ENCODE measurements at places on chromosomes 13 and 19.

DNA sequence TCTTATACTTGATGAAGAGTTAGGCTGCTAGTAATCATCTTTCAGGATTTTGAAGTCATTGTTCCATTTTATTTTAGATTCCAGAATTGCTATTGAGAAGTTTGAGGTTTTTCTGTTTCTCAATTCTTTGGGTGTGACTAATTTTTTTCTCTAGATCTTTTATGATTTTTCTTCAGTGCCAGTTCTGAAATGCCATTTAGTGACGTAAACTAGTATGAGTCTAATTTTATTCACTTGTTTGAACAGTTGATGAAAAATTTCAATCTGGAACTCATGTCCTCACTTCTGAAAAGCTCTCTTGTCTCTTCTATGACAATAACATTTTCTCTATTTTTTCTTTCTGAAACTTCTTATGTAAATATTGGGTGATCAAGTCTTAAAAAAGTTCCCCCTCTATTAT lies 188.5 kb upstream of the HTR2A start:
- no peak for DNase-seq

- no peak for DNase-seq
Observed at GRCh38 chr13:73767747-73768315, 366.4 kb downstream of the KLF12 start.

DNA sequence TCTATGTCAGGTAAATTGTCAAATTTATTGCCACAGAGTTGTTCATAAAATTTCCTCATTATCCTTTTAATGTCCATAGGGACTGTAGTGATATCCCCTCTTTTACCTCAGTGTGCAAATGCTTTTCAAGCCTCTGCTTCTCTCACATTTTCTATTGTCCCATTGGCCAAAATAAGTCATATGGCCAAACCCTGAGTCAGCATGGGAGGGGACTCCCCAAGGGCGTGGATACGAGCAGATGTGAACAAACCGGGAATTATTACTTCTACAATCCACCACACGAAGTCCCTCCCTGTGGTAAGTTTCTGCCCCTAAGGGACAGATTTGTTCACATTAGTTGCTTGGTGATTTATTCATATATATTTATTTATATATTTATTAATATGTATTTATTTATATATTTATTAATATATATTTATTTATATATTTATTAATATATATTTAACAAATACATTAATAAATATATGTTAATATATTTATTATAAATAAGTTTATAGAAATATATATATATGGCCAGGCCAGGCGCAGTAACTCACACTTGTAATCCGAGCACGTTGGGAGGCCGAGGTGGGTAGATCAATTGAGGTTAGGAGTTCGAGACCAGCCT lies 20.1 kb upstream of the CAMSAP3 start:
- DNase-seq = no peak

DNA sequence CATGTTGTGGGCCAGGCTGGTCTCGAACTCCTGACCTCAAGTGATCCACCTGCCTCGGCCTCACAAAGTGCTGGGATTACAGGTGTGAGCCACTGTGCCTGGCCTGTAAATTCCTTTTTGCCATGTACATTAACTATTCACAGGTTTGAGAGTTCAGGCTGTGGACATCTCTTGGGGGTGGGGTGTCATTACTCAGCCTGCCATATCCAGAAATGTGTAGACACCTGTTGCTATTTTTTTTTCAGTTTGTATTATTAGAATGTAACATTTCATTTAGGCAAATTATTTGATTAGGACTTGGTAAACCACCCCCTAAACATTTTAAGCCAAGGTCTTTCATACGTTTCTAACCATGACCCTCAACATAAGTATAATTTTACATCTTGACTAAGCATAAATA lies 20.5 kb downstream of the ZNF227 start:
- no peak for DNase-seq

- no peak for DNase-seq
Observed at GRCh38 chr19:7856679-7857663, 17.2 kb downstream of the PRR36 start.

- DNase-seq = no peak
Observed at GRCh38 chr13:57992416-57992815, 360.9 kb downstream of the PCDH17 start.

- DNase-seq = no peak
Observed at GRCh38 chr19:12833738-12834565, 427 bp downstream of the RTBDN start.

DNA sequence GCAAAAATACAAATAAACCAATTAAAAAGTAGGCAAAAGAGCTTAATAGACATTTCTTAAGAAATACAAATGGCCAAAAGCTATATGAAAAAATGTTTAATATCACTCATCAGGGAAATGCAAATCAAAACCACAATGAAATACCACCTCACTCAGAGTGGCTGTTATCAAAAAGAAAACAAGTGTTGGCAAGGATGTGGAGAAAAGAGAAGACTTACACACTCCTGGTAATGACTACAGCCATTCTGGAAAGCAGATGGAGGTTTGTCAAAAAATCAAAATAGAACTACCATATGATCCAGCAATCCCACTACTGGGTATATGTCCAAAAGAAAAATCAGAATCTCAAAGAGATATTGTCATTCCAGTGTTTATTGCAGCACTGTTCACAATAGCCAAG lies 223.5 kb upstream of the SLC10A2 start:
- DNase-seq = no peak

DNA sequence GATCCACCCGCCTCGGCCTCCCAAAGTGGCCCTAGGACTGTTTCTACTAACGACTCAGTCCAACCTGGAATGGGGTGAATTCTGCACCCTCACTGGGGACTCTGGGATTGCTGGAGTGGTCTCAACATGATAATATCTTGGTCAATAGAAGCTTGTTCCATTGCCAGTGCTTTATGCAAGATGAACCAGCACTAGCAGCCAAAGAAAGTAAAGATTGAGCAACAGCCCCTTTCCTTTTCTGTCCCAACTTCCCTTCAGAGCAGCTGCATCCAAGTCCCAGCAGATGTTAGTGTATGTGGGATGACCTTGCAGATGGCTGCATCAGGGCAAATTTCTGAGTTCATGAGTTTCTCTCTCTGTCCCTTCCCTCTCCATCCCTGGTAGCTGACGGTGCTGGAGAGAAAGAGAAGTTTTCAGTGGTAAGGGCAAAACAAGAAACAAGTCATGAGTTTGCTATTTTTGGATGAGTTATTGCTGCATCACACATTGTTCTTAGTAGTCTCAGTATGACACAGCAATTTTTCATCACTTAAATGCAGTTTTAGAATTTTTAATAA lies 183.6 kb upstream of the EDNRB start:
- no peak for DNase-seq

- no peak for DNase-seq
Observed at GRCh38 chr13:111284565-111284964, 35.9 kb upstream of the TEX29 start.

GRCh38 chr19:31318790-31319425 lies 30.3 kb downstream of the TSHZ3 start:
- no peak for DNase-seq

DNA sequence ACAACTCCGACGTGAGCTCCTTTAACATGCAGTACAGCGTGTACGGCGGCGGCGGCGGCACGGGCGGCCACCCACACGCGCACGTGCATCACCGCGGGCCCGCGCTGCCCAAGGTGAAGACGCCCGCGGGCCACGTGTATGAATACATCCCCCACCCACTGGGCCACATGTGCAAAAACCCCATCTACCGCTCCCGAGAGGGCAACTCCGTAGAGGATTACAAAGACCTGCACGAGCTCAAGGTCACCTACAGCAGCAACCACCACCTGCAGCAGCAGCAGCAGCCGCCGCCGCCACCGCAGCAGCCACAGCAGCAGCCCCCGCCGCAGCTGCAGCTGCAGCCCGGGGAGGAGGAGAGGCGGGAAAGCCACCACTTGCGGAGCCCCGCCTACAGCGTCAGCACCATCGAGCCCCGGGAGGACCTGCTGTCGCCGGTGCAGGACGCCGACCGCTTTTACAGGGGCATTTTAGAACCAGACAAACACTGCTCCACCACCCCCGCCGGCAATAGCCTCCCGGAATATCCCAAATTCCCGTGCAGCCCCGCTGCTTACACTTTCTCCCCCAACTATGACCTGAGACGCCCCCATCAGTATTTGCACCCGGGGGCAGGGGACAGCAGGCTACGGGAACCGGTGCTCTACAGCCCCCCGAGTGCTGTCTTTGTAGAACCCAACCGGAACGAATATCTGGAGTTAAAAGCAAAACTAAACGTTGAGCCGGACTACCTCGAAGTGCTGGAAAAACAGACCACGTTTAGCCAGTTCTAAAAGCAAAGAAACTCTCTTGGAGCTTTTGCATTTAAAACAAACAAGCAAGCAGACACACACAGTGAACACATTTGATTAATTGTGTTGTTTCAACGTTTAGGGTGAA lies 6.6 kb downstream of the SLITRK5 start:
- no peak for DNase-seq

- peak; percentile 82 for DNase-seq
Observed at GRCh38 chr19:2648528-2648937, 54.0 kb downstream of the GNG7 start.

DNA sequence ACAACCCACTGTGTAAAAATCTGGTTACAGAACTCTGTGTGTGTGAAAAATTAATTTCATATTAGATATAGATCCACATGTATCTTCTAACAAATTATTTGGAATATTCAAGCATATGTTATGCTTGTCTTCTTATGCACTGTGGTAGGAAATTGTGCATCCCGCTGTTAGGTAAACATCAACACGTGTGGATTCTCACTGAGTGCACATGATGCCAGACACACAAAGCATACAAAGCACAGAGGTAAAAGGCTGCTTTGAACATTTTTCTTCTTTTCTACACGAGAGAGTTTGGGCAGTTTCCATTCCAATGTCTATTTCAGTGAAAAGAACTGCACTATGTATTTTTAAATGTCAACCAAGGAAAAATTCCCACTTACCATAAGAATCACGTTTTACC lies 354.9 kb downstream of the PCDH9 start:
- DNase-seq = no peak

- peak; percentile 89 for DNase-seq
Observed at GRCh38 chr19:49497047-49497788, 984 bp downstream of the RPS11 start.

- no peak for DNase-seq
Observed at GRCh38 chr13:52879950-52880741, 31.7 kb upstream of the PCDH8 start.

DNA sequence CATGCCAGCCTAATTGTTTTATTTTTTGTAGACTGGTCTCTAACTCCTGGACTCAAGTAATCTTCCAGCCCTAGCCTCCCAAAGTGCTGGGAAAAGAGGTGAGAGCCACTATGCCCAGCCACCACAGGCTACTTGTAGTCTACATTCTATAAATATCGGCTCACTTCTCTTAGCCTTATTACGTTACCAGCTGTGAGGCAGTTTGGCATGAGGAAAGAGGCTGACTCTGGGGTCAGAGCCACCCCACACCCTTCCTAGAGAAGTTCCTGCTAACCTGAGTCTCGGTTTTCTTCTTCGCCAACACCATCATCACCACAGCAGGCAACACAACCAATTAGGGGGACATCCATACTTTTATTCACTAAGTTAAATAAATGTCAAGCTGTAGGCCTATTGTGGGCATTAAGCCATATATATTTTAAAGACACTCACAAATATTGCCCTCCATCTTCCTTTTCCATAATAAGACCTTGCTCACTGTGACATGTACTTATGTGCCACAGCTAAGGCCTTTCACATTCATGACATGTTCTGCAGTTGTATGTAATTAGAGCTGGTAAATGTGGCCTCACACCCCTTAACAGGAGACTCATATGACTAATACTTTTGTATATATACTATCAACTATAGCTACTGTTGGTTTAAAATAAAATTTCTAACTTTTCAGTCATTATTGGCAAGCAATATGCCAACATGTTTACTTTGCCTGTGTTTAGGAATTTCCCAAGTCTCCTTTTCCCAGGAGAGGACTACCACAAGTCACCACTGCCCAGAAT lies 5.7 kb downstream of the SLC25A30 start:
- DNase-seq = no peak

DNA sequence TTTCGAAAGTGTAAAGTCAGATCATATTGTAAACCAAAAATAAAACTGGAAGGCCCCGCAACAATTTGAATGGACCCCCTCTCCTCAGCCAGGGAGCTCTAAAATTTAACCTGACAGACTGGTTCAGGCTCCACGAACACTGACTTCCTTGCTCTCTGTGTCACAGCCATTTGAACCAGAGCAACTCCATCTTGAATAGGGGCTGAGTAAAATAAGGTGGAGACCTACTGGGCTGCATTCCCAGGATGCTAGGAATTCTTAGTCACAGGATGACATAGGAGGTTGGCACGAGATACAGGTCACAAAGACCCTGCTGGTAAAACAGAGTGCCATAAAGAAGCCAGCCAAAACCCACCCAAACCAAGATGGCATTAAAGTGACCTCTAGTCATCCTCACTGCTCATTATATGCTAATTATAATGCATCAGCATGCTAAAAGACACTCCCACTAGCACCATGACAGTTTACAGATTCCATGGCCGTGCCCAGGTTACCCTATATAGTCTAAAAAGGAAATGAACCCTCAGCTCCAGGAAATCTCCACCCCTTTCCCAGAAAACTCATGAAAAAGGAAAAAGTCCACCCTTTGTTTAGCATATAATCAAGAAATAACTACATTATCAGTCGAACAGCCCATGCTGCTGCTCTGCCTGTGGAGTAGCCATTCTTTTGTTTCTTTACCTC lies 43.1 kb downstream of the RFXAP start:
- DNase-seq = no peak

DNA sequence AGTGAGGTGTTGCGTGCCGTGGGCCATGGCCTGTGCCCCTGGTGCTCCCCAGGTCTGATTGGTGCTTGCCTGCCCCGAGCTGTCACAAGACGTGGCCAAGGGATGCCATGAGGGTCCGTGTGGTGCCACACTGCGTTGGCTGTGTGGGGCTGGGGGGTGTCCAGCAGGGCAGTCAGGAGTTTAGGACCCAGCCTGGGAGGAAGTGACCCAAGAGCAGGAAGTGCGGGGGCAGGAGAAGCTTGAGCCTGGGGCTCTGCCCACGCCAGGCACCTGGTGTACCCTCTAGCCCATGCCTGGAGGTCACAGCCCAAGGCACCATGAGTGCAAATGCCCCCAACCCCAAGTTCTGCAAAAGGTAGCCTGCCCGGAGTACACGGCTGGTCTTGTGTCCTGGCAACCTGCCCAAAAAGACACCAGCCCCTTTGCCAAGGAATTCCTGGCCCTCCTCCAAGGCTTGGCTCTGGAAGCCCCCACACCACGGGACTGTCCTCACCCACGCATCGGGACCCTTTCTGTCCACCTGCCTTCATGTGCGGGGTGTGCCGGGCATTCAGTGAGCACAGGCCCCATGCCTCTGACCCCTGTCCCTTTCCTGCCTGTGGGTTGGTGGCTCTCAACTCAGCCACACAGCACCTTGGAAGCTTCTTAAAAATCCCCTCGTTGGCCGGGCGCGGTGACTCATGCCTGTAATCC lies 24.9 kb downstream of the MPND start:
- DNase-seq = no peak

DNA sequence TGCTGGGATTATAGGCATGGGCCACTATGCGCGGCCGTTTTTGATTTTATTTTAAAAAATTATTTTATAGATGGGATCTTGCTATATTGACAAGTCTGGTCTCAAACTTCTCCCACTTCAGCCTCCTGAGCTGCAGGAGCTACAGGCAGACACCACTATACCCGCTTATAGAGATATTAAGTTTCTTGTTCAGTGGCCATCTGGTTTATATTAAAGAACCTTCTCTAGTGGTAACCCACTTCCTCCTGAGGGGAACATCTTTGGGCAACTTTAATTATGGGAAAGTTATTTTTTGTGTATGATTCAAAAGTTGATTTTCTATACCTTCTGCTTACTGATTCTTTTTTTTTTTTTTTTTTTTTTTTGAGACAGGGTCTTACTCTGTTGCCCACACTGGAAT lies 172.7 kb downstream of the KLF5 start:
- DNase-seq = no peak
